ENCODE measurements at places on chromosomes 2 and 18. TPM values are rescaled to one million over a fixed set of nuclear protein-coding genes. Genes with fewer than 3 reads are reported as not detected.

DNA sequence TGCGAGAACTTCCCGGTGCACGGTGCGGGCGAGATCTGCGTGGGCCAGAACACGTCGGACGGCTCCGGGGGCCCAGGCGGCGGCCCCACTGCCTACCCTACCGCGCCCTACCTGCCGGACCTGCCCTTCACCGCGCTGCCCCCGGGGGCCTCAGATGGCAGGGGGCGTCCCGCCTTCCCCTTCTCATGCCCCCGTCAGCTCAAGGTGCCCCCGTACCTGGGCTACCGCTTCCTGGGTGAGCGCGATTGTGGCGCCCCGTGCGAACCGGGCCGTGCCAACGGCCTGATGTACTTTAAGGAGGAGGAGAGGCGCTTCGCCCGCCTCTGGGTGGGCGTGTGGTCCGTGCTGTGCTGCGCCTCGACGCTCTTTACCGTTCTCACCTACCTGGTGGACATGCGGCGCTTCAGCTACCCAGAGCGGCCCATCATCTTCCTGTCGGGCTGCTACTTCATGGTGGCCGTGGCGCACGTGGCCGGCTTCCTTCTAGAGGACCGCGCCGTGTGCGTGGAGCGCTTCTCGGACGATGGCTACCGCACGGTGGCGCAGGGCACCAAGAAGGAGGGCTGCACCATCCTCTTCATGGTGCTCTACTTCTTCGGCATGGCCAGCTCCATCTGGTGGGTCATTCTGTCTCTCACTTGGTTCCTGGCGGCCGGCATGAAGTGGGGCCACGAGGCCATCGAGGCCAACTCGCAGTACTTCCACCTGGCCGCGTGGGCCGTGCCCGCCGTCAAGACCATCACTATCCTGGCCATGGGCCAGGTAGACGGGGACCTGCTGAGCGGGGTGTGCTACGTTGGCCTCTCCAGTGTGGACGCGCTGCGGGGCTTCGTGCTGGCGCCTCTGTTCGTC is 1.7 kb downstream of the FZD7 start:
- no peak for DNase-seq

GRCh38 chr18:32469190-32469651 is 1.5 kb downstream of the GAREM1 start:
- DNase-seq, result no peak

Gene MRO
- polyA plus RNA-seq, result 2.3 TPM

DNA sequence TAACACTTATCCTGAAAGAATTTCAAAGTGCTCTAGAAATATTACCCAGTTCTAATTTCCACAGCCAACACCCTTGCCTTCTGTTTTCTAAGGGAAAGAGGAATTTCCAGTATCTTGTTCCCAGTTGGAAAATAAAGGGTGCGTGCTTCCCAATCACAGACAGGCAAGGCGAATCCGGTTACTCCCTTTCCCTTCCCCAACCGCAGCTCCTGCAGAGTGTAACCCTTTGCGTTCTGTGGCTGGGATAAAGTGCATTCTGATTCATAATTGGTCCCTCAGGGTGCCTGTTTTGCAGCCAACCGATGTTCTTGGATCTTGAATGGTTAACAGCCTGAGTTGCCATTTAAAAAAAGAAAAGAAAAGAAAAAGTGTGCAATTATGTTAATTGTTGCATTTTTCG is 40.6 kb upstream of the PGAP1 start:
- no peak for DNase-seq

GRCh38 chr2:62923242-62923641 is 127.4 kb upstream of the OTX1 start:
- no peak for DNase-seq

All from left renal pelvis (tissue), 4 donors.